Dermis microvascular lymphatic vessel endothelial cell (primary cell): ENCODE measurements at places on chromosomes 5 and 9. TPM values are rescaled to one million over a fixed set of nuclear protein-coding genes. Genes with fewer than 3 reads are reported as not detected.

Gene PKD2L2
- not detected in 2 replicates for total RNA-seq

Gene SMARCA2
- 51.3 and 64.7 TPM in 2 replicates for total RNA-seq

Gene SLC30A5
- total RNA-seq: 49.8 and 53.9 TPM in 2 replicates

Gene RAB3C
- total RNA-seq: under 0.01 and 0.38 TPM in 2 replicates

Gene C9orf153
- 0.38 TPM in 1 of 2 replicates, not detected in the other for total RNA-seq

Gene ADAMTSL2
- total RNA-seq: under 0.01 TPM in 2 replicates

Gene AHRR
- 4.5 and 5.4 TPM in 2 replicates for total RNA-seq

Gene LHX3
- not detected in 2 replicates for total RNA-seq

Gene ZFP2
- total RNA-seq: 0.39 and 0.89 TPM in 2 replicates

Gene SLC23A1
- under 0.01 TPM in 1 of 2 replicates, not detected in the other for total RNA-seq

Gene CLIC3
- total RNA-seq: not detected in 2 replicates
